ENCODE measurements at places on chromosomes 7 and 10.

- no peak for DNase-seq
Observed at GRCh38 chr7:50688226-50688590, 94.5 kb downstream of the GRB10 start.

DNA sequence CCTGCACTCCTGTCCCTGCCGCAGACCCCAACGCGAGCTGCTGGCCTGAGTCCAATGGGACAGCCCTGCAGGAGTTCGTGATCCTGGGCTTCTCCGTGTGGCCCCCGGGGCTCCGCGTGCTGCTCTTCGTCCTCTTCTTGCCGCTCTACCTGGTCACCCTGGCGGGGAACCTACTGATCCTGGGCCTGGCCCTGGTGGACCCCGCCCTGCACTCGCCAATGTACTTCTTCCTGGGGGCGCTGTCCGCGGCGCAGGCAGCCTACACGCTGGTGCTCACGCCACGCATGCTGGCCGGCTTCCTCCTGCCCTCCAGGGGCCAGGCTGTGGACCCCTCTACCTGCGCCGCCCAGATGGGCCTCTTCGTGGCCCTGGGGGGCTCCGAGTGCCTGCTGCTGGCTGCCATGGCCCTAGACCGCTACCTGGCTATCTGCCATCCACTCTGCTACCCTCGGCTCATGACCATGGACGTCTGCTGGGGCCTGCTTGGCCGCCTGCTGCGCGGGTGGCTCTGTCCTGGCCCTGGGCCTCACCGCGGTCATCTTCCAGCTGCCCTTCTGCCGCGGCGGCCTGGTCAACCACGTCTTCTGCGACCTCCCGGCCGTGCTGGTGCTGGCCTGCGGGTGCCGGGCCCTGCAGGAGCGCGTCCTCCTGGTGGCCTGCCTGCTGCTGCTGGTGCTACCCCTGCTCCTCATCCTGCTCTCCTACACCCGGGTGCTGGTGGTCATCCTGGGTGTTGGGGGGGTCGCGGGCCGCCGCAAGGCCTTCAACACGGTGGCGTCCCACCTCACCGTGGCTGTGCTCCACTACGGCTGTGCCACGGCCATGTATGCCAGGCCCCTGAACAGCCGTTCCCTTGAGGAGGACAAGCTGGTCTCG lies 71.7 kb downstream of the RBAK start:
- DNase-seq, result no peak

GRCh38 chr7:90629297-90629918 lies 33.3 kb downstream of the CDK14 start:
- DNase-seq, result no peak

DNA sequence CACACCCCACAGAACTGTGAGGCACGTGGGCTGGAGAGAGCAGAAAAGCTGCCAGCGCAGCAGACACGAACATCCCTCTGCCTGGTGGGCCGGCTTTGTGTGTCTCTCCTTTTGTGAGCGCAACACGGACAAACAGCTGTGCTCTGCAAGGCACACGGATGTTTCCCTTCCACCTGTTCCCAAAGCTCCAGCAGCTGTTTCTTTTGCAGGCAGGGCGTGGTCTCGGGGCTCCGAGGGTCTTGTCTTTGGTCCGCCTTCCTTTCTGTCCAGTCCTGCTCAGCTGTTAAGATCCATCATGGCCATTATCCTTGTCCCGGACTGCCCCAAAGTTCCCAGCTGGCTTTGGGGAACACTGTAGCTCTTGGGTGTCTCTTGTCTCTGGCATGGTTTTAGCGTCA lies 32.7 kb upstream of the SH2B2 start:
- no peak for DNase-seq

GRCh38 chr7:102101111-102101551 lies 185.5 kb upstream of the SH2B2 start:
- no peak for DNase-seq

- DNase-seq, result no peak
Observed at GRCh38 chr10:37703114-37703513, 154.3 kb downstream of the ZNF248 start.

DNA sequence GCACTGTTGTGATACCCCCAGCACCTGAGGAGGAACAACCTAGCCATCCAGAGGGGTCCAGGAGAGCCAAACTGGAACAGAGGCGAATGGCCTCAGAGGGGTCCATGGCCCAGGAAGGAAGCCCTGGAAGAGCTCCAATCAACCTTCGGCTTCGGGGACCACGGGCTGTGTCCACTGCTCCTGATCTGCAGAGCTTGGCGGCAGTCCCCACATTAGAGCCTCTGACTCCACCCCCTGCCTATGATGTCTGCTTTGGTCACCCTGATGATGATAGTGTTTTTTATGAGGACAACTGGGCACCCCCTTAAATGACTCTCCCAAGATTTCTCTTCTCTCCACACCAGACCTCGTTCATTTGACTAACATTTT lies 1.6 kb upstream of the CASP2 start:
- no peak for DNase-seq

GRCh38 chr7:143947111-143947510 lies 7.5 kb upstream of the OR2F1 start:
- DNase-seq, result no peak

DNA sequence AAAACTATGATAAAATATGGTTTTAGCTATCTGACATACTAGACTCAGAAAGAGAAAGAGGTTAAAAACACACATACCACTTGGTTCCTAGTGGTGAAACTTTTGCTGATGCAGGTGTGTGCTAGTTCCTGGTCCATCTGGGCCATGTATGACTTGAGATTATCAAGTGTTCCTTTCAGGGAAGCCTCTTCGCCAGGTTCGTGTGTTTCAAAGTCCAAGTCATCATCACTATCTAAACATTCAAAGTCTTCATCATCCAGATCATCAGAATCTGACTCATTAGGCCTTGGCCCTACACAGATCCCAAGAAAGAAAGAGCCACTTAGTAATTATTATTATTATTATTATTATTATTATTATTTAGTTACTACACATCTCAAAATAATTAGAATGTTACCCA lies 26.4 kb downstream of the NUDT13 start:
- no peak for DNase-seq

DNA sequence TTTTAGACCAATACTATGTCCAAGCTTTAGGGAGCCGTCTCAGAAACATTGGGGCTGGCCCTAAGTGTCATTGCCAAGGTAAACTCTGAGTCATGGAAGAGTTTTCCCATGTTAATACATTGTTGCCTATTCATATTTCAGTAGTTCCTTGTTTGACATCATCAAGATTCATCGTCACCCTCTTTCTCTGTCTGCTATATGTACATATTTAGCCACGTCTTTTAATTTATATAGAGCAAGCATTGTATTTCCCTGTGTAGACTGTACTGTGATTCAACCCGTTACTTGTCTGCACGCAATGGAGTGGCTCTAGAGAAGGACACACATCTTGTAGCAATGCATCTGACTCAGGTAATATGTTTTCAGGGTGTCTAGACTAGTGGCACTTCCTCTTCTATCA lies 217.9 kb upstream of the TPK1 start:
- no peak for DNase-seq
